Activated T-helper 1 cell treated with anti-CD3 and anti-CD28 coated beads, Interleukin-2, amount 50 U/mL, for 16 hours (primary cell): ENCODE measurements at places on chromosomes 3 and 15.

- no peak for DNase-seq
Measured at GRCh38 chr3:79953591-79954101, 185.8 kb upstream of the ROBO1 start.

DNA sequence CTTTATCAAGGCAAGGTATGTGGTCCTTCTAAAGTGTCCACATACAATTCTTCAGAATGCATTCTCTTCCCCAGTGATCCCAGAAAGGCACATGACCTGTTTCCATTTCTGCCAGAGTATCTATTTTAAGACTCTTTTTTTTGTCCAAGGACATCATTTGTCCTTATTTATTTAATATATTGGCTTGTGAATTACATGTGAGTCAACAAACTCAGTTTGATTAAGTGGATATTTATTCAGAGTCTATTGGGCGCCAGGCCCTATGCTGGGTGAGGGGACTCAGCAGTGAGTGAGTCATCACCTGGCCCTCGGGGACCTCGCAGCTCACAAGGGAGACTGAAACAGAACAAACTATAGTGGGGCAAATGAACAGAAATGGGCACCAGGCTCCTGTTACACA is 136.8 kb downstream of the SNRK start:
- DNase-seq = no peak

- DNase-seq = no peak
Measured at GRCh38 chr3:101509811-101510210, 3.2 kb downstream of the SENP7 start.

DNA sequence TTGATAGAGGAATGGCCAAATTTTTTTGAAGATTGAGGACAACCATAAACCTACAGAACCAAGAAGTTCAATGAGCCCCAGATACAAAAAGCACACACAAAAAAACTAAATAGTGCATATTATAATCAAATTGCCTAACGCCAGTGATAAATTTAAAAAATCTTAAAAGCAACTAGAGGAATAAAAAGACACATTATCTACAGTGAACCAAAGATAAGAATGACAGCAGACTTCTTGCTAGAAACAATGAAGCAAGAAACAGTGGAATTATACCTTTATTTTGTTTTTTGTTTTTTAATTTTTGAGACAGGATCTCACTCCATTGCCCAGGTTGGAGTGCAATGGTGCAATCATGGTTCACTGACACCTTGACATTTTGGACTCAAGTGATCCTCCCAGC is 9.9 kb upstream of the SAMD7 start:
- no peak for DNase-seq

- DNase-seq = no peak
Measured at GRCh38 chr15:95400428-95400827, 930.1 kb upstream of the NR2F2 start.

DNA sequence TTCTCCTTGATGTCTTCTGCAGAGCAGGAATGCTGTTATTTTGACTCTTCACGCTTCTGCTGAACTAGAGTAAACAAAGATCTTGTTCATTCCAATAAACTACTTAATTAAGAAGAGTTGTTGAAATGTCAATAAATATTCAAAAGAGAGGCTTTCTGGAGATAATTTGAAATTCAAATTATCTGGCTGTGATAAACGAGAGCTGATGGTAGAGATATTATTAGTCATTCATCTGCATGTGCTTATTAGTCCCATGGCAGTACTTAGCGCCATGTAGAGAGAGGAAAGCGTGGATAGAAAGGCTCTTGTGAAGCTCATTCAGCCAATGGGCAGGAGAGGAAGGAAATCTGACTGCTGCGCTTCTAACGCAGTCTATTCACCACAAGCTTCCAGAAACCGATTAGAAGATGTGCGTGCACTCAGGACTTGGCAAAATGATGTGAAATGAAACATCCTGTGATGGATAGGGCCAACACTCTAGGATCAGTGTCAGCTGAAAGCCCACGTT is 251.1 kb downstream of the GABRB3 start:
- DNase-seq = no peak

- no peak for DNase-seq
Measured at GRCh38 chr3:157830556-157831236, 275.5 kb downstream of the SHOX2 start.

DNA sequence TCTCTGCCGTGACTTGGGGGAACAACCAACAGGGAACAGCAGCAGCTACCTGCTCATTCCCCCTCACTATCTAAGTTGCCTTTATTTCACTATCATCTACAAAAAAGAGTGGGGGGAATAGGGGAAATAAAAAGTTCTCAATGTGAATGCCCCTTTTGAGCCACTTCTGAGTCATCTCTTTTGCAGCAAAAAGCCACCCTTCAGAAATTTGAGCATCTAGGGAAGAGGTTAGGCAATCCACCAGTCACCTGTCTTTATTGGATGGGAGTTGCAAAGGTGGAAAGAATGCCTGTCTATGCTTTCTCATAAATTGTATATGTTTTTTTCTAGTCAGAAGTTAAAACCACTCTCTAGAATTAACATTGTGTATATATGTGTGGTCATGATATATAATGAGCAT is 41.1 kb downstream of the GPD1L start:
- DNase-seq = no peak

DNA sequence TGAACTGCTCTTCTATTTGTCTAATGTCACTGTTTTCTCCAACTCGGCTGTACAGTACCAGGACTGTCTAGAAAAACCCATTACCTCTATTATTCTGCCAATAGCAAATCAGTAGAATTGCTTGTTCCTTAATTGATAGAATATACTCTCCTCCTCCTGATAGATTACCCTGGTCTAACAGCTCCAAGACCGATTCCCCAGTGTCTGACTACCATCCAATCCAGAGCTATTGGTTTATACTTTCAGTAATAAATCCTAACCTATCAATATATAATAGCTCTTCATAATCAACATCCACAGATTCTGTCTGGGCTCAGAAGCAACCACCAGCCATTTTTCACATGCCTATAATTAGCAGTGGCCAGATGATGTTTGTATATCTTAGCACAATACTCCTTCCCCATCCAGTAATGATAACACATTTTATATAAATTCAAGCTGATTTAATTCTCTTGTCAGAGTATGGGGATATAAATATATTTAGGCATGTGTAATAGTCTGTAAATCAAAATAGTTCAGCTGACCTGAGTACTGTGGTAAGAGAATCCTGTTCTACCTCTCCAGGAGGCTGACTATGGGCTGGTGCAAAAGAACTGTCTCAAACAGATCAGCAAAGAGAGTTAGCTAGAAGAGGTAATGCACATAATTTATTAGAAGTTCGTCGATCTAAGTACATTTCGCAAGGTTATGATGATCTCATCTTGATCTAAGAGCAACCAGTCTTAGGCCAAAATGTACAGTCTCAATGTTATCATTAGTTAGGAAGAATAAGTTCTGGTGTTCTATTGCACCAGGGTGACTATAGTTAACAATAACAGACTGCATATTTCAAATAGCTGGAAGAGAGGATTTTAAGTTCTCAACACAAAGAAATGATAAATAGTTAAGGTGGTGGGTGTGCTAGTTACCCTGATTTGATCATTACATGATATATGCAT is 193.4 kb downstream of the SHOX2 start:
- DNase-seq = no peak

- DNase-seq = no peak
Measured at GRCh38 chr3:125136515-125136914, 76.0 kb downstream of the SLC12A8 start.

- no peak for DNase-seq
Measured at GRCh38 chr3:192273001-192273696, 454.2 kb downstream of the FGF12 start.

DNA sequence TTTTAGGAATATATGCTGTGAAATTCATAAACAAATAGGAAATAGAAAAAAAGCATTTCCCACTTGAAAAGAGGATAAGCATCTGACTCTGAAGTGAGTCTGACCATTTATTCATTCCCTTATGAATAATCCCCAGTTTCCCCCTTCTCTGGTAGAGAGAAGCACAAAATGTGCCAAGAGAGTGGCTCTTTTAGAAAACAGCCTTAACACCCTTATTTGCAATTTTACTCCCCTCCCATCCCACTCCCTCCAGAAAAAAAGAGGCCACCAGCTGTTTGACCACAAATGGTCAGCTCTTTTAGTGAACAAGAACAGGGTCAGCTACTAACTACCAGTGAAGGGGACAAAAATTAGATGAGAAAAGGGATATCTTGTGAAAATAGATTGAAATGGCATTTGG is 184.5 kb upstream of the ADAMTS9 start:
- no peak for DNase-seq

DNA sequence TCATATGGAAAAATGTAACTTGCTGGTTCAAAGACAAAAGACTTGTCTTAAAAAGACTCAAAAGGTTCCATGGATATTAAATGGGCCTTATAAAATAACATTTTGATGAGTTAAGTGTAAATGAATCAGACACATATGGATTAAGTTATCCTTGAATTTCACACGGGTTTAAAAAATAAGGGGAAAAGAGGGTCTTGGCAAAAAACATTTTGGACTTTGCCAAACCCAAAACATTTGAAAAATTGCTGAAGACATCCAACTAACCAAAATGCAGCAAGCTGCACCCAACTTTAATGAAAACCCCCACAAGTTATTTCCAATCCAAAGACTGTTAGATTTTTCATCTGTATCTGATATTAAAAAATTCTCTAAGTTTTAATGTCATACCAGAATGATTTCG is 200.7 kb downstream of the MEIS2 start:
- no peak for DNase-seq

GRCh38 chr3:45832699-45833098 is 9.2 kb downstream of the LZTFL1 start:
- no peak for DNase-seq

- DNase-seq = no peak
Measured at GRCh38 chr3:73656241-73656890, 31.6 kb upstream of the PDZRN3 start.

DNA sequence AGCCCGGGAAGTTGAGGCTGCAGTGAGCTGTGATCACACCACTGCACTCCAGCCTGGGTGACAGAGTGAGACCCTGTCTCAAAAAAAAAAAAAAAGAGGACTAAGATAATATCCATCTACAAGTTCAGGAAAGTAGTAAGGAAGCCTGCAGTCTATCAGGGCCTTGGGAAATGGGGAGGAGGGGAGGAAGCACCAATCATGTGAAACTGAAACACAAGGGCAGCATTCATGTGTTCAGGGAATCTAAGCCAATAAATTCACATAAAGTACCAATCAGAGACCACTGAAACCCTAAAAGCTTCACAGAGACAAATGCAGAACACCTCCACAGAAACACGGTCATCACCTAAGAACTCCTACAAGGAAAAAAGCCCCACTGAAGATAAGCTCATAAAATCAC is 22.9 kb upstream of the HHATL start:
- DNase-seq = no peak

DNA sequence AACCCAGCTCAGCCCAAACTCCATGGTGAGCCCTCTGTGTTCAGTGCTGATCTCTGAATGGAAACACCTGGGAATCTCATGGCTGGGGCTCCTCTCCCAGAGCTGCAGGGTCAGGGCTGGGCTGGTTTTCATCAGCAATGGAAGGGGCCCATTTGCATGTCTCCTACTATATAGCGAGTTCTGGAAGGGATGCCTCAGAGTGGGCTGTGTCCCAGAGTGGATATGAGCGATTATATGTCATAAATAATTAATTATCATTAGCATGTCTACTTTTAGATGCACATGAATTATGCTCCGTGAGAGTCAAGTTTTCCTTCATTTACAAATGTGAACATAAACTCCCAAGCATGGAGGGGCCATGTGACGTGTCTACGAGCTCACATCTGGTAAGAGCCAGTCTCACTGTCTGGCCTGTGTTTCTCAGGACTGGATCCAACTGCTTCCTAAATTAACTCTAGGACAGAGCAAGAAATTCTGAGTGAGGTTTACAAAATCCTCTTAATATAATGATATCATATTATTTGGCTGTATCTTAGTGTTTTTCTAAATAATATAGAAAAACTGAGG is 553.4 kb downstream of the GOLGA6L6 start:
- no peak for DNase-seq

DNA sequence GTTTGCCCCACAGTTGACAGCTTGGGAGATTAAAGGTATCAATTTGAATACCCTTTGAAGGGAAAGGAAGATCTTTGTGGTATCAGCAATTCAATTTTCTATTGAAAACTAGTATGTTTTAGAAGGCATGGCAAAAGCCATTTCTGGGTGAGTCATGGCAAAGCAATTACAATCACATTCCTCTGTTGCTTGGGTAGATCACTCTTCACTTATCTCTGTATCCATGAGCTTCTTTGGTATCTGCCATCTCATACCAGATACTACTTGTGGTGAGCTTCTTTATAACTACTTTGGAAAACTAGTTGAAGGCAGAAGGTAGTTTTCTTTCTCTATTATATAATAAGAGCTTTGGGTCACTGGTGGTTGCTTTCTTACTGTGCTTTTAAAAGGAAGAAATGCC is 28.3 kb upstream of the LSAMP start:
- DNase-seq = no peak

GRCh38 chr15:50148362-50148963 is 29.4 kb upstream of the ATP8B4 start:
- no peak for DNase-seq

DNA sequence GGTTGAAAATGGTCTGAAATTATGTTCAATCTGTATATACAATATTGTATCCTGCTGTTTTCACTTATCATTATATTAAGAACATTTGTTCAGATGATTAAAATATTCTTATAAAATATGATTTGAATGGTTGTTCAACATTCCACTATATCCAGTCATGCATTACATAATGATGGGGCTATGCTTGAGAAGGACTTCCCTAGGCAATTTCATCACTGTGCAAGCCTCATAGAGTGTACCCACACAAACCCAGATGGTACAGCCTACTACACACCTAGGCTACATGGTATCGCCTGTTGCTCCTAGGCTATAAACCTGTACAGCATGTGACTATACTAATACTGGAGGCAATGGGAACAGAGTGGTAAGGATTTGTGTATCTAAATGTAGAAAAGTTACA is 30.5 kb downstream of the SLC7A14 start:
- no peak for DNase-seq

DNA sequence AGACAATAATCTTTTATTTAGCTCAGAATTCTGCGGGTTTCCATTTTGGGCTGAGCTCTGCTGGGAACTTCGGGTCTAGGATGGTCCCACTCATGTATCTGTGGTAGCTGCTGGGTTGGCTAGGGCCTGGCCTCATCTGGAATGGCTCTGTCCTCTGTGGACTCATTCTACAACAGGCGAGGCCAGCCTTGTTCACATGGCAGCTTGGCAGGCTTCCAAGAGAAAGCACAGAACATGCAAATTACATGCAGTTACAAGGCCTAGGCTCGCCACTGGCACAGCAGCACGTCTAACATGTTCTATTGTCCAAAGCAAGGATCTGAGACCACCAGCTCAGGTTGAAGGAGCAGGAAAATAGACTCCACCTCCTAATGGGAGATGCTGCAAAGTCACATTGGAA is 431.4 kb downstream of the PDCD6IP start:
- DNase-seq = no peak

- no peak for DNase-seq
Measured at GRCh38 chr3:172516318-172517214, 6.7 kb downstream of the TNFSF10 start.

- DNase-seq = no peak
Measured at GRCh38 chr3:106635271-106635670, 742.0 kb upstream of the CCDC54 start.

- DNase-seq = no peak
Measured at GRCh38 chr3:72255191-72255590, 470.2 kb upstream of the PROK2 start.

GRCh38 chr3:175898194-175898593 is 1039.1 kb downstream of the NAALADL2 start:
- DNase-seq = no peak

GRCh38 chr15:61518191-61518950 is 289.3 kb upstream of the RORA start:
- DNase-seq = no peak
